ENCODE measurements at places on chromosomes 1 and 21.

- DNase-seq = no peak
Observed at GRCh38 chr1:113136476-113136875, 63.5 kb downstream of the LRIG2 start.

GRCh38 chr1:200479816-200480215, 70.0 kb upstream of the ZNF281 start:
- DNase-seq = no peak

GRCh38 chr1:228367798-228368791, 38.5 kb downstream of the TRIM11 start:
- DNase-seq = no peak

- DNase-seq = no peak
Observed at GRCh38 chr1:109267743-109268300, 15.1 kb downstream of the PSRC1 start.

GRCh38 chr1:99590578-99591209, 55.2 kb upstream of the PALMD start:
- no peak for DNase-seq

DNA sequence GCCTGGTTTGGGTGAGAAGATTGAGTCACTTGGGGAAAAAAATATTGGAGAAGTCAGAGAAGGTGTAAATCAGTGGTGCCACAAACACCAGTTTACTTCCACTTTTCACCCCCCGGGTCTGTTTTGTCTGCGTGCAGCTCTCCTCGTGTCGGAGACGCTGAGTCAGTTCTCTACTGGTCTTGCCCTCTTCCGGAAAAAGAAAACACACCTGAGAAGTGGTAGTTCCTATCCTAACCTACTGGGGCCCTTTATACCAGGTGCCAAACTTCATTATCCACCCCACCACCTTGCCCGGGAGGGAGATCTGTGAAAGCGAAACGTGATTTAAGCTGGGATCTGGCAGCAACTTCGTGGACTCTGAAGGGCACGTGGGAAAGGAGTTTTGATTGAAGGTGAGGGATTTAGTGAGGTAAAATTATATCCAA, 855 bp upstream of the IVNS1ABP start:
- peak; percentile 19 for DNase-seq

Measured in stimulated activated CD8-positive, alpha-beta memory T cell treated with anti-CD3 and anti-CD28 coated beads, Interleukin-15, amount 100 ng/mL, for 24 hours (primary cell).